ENCODE measurements at places on chromosomes 2 and 18.
A peak's percentile ranks its signal among the peaks of the same experiment; 100 is the strongest.

DNA sequence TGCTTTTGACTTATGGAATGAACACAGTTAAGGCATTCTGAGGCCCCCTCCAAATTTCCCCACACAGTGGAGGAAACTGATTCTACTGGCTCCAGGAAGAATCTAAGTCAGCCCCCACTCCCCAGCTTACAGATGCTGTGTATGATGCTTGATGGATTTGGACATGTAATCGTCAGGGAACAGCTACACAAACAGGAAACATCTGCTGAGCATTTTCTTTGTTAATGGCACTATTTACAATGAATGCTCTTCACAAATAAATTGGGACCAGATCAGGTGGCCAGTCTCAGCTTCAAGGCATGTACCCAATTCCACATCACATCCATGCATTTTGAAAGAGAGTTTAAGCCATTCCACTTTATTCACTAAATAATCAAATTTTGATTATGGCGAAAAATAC, 562.3 kb downstream of the SOX11 start:
- no peak for DNase-seq

GRCh38 chr2:237345891-237346640, 67.9 kb downstream of the COL6A3 start:
- DNase-seq: no peak

GRCh38 chr2:231088754-231089153, 32.1 kb downstream of the PSMD1 start:
- no peak for DNase-seq

- no peak for DNase-seq
These were observed 261.4 kb downstream of the SLC8A1 start for GRCh38 chr2:40190457-40190856.

DNA sequence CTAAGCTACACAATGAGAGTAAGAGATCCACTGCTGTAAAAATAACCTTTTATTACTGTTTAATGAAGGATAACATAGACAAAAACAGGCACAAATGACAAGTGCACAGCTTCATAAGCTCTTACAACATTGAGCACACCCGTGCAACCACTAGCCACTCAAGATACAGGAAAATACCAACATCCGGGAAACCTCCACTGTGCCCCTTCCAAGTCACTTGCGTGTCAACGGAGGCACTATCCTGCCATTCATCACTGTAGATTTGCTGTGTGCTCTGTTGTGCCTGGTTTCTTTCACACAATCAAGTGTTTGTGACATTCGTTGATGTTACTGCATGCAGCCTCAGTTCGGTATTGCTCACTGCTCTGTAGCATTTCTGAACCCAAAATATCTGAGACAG, 292.9 kb upstream of the MYT1L start:
- DNase-seq: no peak

DNA sequence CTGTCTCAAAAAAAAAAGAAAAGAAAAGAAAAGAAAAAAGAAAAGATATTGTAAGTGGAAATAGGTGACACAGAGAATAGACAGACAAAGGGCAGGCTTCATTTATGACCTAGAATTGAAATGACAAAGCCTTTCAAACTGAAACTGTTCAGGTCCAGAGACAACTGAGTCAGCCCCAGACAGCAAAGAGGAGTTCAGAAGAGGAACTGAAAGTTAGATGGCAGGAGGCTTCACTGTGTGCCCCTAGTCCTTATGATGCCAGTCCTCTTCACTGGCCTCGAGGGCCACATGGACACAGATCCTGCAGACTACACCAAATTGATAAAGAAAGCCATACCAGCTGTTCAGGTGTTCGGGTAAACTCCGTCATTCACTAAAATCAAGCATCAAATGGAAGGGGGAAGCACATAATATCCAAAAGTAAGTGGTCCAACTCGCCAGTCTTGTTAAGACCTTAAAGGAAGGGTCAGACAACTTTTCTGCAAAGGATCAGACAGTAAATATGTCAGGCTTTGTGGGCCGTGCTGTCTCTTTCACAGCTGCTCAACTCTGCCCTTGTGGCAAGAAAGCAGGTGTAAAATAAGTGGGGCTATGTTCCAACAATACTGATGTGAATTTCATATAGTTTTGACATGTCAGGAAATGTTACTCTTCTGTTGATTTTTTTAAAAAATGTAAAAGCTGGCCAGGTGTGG, 231.9 kb upstream of the MGAT5 start:
- DNase-seq: no peak

- no peak for DNase-seq
These were observed 593.1 kb upstream of the NRXN1 start for GRCh38 chr2:51624995-51625394.

- DNase-seq: no peak
These were observed 345.1 kb downstream of the DYSF start for GRCh38 chr2:71798266-71799012.

DNA sequence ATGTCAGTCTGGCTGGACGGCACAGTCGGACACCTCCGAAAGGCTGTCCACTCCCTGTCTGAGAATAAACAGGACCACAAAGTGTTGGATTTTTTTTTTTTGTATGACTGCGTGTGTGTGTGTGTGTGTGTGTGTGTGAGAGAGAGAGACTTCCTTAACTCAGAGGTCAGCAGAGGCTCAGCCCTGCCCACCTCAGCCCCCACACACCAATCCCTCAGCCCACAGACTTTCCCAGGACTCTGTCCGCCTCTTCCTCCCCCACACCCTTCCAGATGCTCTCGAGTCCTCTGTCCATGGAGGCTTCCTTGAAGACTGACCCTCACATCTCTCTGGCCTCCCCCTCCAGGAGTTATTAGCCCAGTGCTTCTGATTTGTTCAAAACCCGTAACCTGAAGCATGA, 147.3 kb downstream of the BCL11A start:
- DNase-seq: no peak

GRCh38 chr2:47990503-47990902, 84.2 kb upstream of the FBXO11 start:
- no peak for DNase-seq

DNA sequence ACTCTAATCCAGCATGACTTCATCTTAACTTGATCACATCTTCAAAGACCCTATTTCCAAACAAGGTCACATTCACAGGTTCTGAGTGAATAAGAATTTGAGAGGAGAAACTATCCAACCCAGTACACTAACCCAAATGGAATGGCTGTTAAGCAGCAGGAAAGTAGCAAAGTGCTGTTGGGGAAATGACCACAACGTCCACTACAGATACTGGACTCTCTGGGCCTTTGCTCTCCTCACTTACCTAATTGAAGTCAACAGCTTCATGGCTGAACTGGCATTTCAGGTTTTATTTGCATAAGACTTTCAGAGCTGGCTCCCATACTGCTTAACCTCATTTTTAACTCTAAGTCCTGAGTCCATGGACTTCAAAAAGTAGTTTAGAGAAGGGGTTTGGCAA, 38.0 kb upstream of the ACVR2A start:
- DNase-seq: no peak

- no peak for DNase-seq
These were observed 8.5 kb upstream of the CAPN10 start for GRCh38 chr2:240578110-240578450.

DNA sequence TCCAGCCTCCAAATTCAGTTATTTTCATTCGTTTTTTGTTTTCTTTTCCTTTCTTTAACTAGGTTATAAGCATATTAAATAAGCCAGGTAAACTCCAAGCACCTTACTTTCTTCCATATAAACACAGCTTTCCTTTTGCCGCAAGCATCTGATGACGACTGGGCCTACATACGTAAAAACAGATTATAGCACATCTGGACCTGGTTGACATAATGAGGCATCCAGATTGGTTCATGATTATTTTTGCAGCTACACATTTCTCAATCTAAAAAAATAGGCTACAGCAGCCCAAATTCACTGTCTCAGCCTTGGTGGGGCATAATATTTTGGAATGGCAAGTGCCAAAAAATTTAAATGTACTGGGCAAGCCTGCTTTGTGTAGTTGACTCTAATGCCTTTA, 7.7 kb downstream of the CYP1B1 start:
- no peak for DNase-seq

- no peak for DNase-seq
These were observed 69.0 kb upstream of the LMAN1 start for GRCh38 chr18:59428018-59428417.

GRCh38 chr2:183214680-183215079, 90.4 kb downstream of the NUP35 start:
- no peak for DNase-seq

DNA sequence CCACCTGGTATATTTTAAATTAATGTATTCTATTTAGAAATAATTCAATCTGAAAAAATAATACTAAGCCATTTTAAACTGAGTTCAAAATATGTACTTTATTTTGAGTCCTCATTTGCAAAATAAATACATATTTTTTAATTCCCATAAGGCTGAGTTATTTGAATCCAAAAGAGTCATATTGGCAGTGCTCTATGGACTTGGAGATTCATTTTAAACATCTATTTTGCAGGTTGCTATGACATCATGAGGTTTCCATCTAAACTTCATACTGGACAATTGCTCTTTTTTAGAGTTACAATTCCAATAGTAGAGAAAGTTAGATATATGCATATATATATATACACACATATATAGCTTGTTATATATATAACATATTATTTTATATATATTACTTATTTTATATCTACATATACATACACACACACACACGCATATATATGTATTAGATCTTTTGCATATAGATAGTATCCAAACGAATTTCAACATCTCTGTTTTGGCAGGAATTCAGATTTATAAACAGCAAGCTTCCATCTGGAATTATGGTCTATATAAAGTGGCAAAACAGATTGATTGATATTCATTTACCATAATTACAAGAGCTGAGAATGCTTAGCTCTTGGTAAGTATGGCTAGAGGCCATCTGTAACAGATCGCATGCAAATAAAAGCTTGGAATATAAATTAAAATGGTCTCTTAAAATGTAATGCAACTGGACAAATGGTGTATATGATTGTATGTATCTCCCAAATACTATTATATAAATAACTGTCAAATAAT, 34.9 kb downstream of the NOL4 start:
- DNase-seq: no peak

GRCh38 chr18:29361843-29362242, 1184.9 kb upstream of the CDH2 start:
- no peak for DNase-seq

GRCh38 chr2:47265751-47266231, 110.7 kb upstream of the STPG4 start:
- no peak for DNase-seq

DNA sequence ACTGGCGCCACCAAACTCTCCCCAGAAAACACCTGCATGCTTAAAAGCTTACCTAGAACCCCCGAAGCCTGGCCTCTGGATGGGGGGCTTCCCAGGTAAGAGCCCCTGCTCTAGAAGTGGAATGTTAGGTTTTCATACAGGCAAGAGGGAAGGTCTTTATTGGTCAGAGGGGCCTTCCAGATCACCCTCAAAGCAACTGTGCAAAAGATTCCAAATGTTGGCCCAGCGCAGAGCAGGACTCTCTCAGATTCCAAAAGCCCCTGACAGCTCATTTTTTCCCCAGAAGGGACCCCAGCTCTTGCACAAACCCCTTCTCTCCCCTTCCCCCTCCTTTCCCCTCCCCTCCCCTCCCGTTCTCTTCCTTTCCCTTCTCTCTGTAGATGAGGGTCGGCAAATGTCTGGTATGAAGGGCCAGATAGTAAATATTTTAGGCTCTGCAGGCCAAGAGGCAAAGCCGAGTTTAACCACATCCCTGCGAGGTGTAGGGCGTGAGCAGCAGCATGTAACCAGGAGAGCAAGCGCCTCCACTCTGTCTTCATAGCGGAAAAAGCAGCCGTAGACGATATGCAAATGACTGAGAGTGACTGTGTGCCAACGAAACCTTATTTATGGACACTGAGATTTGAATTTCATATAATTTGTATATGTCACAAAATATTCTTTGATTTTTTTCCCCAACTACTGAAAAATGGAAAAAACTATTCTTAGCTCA, 116.9 kb downstream of the SMAD7 start:
- peak; percentile 38 for DNase-seq

- DNase-seq: no peak
These were observed 618.6 kb downstream of the ZEB2 start for GRCh38 chr2:143901185-143901842.

DNA sequence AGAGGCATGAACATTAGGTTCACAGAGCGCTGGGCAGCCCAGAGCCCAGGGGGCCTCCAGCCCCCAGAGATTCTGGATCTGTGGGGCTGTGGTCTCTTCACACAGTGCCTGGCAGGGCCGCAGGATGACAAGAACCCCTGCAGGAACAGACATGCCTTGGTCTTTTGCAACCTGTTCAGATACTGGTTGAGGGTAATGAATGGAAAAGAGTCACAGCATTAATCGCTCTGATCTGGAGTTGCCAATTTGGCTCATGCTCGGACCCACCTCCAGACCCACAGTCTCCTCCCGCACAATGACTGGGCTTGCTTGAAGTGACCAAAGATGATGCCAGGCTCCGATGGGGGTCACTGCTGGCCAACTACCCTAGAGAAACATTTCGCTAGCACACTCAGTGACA, 229.4 kb upstream of the SMAD2 start:
- no peak for DNase-seq

- no peak for DNase-seq
These were observed 9.0 kb downstream of the TEX51 start for GRCh38 chr2:126907671-126908070.

DNA sequence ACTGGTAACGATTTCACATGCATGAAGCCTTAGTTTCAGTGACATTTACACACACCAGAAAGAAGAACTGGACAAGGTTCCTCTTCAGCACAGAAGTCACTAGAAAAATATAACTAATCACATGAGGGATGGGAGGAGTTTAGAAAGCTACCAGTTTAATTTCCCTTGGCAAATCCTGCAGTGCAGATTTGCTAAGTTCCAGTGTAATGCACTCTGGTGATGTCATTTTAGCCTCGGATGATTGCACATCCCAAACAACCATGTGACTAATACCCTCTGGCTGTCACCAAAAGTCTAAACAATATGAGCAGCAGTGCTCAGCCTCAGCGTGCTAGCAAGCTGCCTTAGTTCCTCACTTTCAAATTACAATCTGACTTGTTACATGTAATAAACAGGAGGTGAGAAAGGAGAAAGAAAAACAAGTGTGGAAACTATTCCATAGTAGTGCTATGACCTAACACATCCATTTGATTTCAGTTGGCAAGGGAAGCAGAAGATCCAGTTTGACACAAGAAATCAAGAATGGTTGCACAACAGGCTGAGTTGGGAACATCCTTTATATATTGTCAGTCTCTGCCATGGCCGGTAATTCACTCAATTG, 35.3 kb upstream of the PPP1CB start:
- DNase-seq: no peak

- no peak for DNase-seq
These were observed 128.7 kb downstream of the CTIF start for GRCh38 chr18:48667276-48668254.

- DNase-seq: no peak
These were observed 180.0 kb upstream of the CCDC150 start for GRCh38 chr2:196459539-196459938.

- no peak for DNase-seq
These were observed 43.9 kb upstream of the PLEKHM3 start for GRCh38 chr2:208069186-208069585.

GRCh38 chr2:11398750-11399437, 54.5 kb upstream of the ROCK2 start:
- no peak for DNase-seq
